ENCODE measurements at places on chromosomes 11 and 22.

- DNase-seq, result no peak
Observed at GRCh38 chr22:26385164-26385563, 43.9 kb upstream of the ASPHD2 start.

DNA sequence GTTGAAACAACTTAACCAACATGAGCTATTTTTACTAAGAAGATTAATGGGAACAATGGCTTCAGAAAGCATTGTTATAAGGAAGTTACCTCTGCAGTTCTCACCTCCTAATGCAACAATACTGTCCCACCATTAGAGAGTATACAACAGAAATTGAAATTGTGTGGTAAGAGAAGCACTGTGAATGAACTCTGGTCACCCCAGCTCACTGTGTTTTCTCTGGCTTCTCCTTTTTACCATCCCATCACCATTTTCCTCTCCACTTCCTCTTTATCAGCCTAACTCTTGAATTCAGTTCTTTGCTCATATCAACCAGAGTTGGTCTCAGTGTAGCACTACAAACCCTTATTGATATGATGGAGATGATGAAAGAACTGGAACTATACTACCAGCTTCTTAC, 138.0 kb upstream of the POU2AF2 start:
- no peak for DNase-seq

GRCh38 chr11:14029440-14029839, 66.9 kb downstream of the SPON1 start:
- DNase-seq, result no peak

GRCh38 chr11:587546-587945, 11.3 kb downstream of the PHRF1 start:
- DNase-seq, result no peak

DNA sequence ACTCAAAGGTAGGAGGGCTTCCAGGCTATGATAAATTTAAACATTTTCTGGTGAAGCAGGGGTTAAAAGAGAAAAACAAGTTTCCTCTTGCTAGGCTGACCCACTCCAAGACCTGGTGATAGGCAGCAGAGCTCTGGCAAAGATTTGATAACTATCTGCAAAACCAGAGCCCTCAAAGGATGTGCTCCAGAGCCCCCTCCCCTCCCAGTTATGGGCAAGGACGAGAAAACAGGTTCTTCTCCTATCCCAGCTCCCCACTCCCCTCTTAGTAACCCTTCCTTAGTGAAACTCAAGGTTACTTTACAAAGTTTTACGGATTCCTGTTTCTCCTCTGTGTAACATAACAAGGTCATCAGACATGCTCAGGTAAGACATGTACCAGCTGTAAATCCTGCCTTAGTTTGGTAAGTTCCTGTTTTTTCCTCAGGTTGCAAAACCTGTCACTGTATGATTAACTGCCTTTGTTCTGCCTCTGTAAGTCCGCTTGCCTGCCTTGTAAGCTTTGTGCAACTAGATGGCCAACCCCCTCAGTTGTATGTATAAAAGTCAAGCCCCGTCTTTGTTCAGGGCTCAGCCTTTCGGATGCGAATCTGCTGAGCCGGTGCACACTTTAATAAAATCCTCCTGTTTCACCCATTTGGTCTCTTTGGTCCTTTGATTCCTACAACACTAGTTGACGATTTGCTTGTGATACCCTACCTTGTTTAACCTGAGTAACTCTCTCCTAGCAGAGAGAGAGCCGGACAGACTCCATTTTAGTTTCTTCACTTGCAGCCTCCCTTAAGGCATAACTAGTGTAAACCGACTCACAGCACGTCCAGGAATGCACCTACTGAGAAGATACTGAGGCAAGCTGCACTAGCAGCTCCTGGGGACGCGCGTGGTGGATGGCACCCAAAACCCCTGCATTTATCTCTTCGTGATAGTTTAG, 13.9 kb downstream of the APOBEC3H start:
- no peak for DNase-seq

- no peak for DNase-seq
Observed at GRCh38 chr11:473962-474785, 24.1 kb downstream of the PTDSS2 start.

All from NCI-H774 (cell line).